Stimulated activated memory B cell treated with anti-CD40 and anti-IgM and Interleukin-4, amounts not matched to agents 10 μg/mL and 1 μg/mL and 100 μg/mL, for 72 hours (primary cell): ENCODE measurements at places on chromosomes 4 and X.

- ATAC-seq = no peak
These were observed 237.9 kb upstream of the EDA2R start for GRCh38 chrX:66876776-66877175.

DNA sequence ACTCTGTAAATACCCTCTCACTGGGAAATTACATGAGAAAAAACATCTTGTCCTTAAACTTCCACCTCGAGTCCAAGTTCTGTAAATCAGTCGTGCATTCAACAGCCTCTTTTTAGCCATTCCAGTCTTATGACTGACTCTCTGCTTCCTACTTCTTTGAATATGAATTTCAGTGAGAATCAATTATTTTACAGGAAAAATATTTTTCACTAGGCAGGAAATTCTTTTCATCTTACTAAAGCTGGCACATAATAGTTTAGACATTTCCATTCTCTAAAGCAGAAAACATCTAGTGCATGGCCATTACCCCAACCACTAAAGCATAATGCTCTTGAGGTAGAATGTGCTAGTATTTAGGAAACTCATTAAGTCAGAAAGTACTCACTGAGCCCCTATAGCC, 565.7 kb upstream of the FAT1 start:
- ATAC-seq = no peak

- no peak for ATAC-seq
These were observed 51.7 kb downstream of the PIR start for GRCh38 chrX:15441464-15441863.

DNA sequence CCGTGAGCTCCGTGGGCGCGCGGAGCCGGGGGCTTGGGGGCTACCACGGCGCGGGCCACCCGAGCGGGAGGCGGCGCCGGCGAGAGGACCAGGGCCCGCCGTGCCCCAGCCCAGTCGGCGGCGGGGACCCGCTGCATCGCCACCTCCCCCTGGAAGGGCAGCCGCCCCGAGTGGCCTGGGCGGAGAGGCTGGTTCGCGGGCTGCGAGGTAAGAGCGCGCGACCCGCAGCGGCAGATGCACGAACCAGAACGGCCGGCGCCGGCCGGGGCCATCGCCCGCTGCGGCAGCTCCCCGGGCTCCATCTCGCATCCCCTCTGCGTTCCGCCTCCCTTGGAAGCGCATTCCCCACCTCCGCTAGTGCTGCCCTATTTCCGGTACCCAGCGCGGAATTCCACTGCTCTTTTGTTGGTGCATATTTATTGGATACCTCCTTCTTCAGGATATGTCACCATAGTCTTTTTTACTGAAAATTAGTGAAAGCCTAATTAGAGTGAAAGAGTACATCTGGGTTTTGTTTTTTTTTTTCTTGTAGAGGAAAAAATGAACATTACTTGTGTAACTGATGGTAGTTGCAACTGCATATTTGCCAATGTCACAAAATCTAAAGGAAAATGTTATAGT, 797 bp downstream of the PKD2 start:
- ATAC-seq = peak; percentile 37

DNA sequence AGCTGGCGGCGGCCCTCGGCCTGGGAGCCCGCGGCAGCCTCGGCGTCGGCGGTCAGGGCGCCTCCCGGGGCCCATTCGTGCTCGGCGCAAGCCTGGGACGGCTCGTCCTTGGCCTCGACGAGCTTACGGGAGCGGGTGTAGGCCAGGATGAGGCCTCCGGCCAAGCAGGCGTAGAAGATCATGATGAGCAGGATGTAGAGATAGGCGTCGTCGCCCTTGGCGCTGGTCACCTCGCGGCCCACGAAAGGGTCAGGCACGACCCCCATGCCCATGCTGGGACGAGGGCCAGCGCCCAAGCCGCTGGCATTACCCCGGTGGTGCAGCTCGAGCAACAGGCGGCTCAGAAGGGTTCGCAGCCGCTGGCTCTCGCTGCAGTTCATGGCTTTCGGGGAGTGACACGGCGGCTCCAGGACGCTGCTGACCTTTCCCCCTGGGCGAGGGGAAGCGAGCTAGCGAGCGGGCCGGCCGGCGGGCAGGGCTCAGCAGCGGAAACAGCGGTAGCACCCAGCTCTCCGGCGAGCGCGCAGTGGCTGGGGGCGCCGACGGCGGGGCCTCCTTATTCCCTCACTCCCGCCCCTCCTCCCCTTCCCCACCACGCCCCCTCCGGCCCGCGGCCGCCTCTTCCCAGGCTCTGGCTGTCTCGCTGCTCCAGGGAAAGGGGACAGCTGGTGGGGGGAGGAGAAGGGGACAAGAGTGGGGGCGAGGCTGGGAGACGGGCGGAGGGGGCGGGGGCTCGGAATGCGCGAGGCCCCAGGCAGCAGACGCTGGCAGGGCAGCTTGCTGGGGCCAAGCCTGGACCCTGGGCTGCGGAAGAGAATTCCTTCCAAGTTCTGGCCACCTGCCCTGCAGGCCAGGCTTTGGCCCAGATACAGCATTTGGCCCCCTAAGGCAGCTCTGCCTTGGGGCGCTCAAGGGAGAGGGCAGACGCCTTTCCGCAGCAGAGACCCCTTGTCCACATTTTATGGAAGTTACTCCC, at the start of gene KCNE5:
Gene KCNE5 (minus strand): TSS at position 532 of the 976 bp plus-strand sequence. CDS start 152 bp downstream, at position 380.
- ATAC-seq = no peak

GRCh38 chr4:152024881-152025280, 264.1 kb upstream of the GATB start:
- ATAC-seq = no peak

DNA sequence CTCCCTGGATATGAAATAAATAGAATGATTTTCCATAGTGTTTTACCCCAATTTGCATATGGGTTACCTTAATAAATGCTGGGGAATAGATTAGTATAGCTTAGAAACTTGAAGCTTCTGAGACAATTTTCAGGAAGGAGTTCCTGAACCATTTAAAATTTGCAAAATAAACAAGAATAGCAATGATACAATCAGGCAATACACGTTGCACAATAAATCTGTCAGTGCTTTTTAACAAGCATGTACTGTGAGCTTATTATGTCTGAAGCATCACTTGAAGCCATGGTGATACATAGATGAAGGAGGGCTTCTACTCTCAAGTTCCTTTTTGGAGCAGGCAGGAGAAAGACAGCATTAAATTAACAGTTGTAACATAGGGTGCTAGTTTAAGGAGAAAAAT, 84.2 kb upstream of the WDFY3 start:
- no peak for ATAC-seq

DNA sequence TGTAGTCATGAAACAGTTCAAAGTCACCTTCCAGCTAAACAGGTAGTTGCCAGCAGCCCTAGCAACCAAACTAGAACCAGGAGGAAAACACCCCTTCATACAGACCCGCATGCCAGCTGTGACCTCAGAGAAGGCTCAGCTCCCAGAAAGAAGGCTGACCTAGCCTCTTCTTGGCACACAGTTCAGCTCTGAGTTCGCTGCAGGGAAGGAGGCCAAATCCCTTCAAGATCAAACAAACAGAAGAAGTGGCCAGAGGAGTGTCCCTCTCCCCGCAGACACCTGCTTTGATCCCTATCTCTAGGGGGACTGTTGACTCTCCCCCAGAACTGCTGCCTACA, 56.0 kb downstream of the HADH start:
- no peak for ATAC-seq

- no peak for ATAC-seq
These were observed 387.8 kb downstream of the DCAF12L2 start for GRCh38 chrX:125778261-125778660.

GRCh38 chr4:164977243-164978164, at the start of gene TRIM61:
Gene TRIM61 (minus strand): TSS chr4:164977657. CDS start chr4:164970002, 7,655 bp downstream.
- peak; percentile 93 for ATAC-seq

- ATAC-seq = no peak
These were observed 135.1 kb downstream of the IRS4 start for GRCh38 chrX:108601276-108601675.

- peak; percentile 64 for ATAC-seq
These were observed 93.2 kb upstream of the ATP8A1 start for GRCh38 chr4:42750091-42750490.

DNA sequence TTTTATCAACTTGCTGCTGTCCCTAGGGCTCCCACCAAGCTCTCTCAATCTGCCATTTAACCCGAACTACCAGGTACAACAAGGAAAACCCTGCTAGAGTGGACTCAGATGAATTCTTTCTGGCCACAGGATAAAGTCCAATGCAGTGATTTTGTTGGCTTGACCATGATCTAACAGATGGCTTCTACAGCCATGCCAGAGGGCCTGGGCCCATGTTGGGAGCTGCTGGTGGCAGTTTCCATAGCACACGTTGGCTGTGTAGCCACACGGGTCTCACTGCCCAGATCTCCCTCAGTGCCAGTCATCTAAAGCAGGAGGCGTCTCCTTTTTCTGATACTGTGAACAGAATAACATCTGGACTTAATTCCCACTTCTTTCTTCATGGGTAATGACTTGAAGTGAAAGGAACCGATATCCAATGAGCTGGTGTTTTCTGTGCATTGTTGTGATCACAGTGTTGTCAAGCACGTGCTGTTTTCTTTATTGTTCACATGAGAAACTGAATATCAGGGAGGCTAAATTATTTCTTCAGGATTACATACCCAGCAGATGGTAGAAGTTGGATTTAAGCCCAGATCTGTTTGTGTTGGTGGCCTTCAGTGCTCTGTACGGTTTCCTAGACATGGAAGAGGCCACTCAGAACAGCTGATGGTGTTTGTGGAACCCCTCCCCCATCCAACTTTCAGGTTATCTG, 85.2 kb upstream of the CLCN4 start:
- ATAC-seq = no peak

DNA sequence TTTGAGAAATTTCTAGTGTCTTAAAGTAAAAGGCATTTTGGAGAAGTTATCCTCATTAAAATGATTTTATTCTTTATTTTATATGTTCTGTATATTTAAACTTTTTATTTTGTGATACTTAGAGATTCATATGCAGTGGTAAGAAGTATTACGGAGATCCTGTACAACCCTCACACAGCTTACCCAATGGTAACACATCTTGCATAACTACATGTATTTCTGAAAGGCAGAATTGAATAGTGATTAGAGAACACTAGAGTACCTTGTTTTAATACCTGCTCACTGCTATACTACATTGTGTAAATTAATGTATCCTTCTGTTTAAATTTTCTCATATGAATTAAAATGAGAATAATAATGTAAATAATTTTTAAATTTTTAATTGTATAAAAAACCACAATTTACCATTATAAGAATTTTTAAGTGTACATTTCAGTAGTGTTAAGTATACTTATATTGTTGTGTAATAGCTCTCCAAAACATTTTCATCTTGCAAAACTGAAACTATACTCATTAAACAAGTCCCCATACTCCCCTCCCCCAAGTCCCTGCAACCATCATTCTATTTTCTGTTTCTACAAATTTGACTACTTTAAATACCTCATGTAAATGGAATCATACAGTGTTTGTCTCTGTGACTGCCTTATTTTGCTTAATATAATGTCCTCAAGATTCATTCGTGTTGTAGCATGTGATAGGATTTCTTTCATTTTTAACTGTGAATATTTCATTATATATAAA, 45.4 kb downstream of the INTS12 start:
- no peak for ATAC-seq

DNA sequence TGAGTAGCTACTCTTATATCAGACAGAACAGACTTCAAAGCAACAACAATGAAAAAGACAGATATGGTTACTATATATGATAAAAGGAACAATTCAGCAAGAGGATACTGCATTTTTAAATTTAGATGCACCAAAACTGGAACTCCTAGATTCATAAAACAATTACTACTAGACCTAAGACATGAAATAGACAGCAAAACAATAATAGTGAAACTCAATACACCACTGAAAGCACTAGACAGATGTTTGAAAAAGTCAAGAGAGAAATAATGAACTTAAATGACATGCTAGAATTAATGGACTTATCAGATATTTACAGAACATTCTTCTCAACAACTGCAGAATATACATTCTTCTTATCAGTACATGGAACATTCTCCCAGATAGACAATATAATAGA, 99.5 kb upstream of the ITM2A start:
- ATAC-seq = no peak

DNA sequence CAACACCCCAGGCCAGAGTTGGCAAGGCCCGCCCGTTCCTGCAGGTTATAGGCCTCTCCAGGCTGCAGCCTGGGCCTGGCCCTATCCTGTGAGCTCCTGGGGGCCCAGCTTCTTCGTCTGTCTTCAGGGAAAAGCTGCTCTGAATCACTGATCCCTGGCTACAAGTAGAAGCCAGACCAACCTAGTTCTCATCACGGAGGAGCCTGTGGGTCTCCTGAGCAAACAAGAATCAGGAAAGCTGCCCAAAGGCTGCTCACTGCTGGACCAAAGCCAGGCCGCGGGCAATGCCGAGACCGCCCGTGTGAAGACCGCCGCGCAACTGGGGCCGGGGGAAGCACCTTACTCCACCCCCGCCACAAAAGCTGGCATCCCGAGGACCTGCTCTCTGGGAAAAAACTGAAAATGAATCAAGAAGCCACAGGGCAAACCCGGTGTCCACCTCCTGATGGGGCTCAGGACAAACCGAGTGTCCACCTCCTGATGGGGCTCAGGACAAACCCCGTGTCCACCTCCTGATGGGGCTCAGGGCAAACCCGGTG, 12.8 kb downstream of the CTBP1 start:
- no peak for ATAC-seq

GRCh38 chrX:70331161-70331560, 41.3 kb downstream of the KIF4A start:
- no peak for ATAC-seq

- ATAC-seq = no peak
These were observed 82.9 kb downstream of the STOX2 start for GRCh38 chr4:183987987-183988392.

- no peak for ATAC-seq
These were observed 162.4 kb upstream of the PRDX4 start for GRCh38 chrX:23504895-23505294.

GRCh38 chrX:7714351-7714750, 128.6 kb upstream of the VCX start:
- ATAC-seq = no peak

DNA sequence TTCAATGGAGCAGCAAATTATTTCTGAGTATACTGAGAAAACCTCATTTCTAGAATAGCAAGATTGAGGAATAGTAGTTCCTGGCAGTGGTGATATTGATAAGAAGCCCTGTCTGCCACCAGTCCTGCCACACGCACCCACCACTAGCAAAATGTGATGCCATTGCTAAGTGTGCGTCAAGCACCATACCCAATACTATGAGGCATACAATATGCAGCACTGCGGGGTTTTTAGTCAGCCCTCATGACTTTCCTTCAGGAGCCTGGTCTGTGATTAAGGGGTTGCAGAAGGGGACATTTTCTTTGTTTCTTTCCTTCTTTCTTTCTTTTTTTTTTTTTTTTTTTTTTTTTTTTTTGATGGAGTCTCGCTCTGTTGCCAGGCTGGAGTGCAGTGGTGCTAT, 128.7 kb upstream of the USP38 start:
- no peak for ATAC-seq

DNA sequence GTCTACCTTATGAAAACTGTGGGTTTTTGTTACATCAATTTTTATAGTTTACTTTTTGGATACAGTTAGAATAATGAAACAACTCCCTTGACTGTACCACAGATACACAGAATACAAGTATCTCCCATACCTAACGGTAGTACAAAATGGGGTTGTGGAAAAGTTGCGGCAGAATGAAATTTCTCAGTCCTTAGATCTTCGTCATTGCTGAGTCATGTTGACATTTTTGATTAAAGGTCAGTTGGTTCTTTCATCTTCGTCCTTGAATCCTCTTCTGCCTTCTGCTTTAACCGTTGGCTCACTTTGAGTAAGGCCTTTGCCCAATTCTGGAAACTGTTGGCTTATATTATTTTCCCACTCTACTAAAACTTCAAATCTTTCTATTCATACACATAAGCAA, 75.6 kb downstream of the TRIML1 start:
- no peak for ATAC-seq
